ENCODE measurements at places on chromosomes 16 and 17.

DNA sequence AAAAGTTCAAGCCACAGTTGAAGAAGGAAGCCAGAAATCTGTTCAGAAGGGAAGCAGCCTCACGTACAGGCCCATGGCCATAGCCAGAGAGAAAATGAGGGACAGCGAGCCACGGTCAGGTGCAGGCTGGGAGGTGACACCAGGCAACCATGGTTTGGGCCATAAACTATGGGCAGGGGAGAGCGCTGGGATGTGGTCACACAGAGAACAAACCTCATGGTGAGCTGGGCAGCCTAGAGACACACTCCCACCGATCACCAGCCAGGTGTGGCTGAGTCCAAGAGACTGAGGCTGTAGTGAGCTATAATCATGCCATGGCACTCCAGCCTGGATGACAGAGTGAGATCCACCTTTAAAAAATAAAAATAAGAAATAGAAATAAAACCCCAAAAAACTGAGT, 76.5 kb downstream of the NETO2 start:
- DNase-seq = no peak

GRCh38 chr17:15483431-15483830, 16.0 kb upstream of the CDRT4 start:
- no peak for DNase-seq

DNA sequence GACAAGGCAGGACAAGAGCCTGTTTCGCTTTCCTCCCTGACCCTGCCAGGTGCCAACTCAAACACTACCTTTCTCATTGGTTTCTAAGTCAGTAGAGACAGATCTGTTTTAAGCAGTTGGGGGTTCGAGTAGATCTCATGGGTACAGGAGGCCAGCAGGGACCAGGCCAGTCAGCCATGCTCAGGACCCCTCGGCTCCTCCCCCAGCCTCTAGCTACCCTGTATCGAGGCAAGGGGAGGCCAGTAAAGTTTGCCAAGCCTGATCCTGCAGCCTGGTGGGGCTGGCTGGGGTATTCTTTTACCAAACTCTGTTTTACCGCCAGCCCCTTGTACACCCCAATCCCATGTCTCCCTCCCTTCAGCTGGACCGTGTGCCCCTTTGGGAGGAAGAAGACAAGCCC, 26.6 kb downstream of the OR1D5 start:
- DNase-seq = no peak

GRCh38 chr16:50522324-50522723, 25.9 kb upstream of the NKD1 start:
- DNase-seq = no peak

GRCh38 chr17:12721581-12721980, 55.9 kb downstream of the MYOCD start:
- DNase-seq = no peak

DNA sequence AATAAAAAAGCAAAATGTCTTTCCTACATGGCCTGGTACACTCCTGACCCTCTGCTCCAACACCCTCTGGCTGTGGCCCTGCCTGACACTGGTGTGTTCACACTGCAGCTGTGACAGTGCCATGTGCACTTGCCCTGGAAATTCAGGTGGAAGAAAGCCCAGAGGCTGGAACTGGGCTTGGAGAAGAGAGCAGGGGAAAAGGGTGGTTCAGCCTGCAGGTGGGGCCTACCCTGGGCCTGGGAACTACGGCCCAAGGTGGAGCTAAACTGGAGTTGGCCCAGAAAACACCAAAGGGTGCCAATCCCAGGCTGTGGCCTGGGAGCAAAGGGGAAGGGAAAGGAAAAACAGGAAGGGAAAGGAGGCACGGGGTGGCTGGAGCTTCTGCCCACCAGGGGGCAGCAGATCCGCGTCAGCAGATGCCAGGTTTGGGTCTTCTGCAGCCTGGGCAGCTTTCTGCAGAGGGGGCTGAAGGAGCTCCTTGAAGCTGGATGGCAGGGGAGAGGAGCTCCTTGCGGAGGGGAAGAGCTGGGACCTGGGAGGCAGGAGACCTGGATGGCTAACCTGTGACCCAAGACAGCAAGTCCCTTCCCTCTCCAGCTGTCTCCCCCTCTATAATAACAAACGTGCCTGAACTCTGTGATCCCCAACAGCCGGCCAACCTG, 15.4 kb upstream of the CTCF start:
- peak; percentile 81 for DNase-seq

DNA sequence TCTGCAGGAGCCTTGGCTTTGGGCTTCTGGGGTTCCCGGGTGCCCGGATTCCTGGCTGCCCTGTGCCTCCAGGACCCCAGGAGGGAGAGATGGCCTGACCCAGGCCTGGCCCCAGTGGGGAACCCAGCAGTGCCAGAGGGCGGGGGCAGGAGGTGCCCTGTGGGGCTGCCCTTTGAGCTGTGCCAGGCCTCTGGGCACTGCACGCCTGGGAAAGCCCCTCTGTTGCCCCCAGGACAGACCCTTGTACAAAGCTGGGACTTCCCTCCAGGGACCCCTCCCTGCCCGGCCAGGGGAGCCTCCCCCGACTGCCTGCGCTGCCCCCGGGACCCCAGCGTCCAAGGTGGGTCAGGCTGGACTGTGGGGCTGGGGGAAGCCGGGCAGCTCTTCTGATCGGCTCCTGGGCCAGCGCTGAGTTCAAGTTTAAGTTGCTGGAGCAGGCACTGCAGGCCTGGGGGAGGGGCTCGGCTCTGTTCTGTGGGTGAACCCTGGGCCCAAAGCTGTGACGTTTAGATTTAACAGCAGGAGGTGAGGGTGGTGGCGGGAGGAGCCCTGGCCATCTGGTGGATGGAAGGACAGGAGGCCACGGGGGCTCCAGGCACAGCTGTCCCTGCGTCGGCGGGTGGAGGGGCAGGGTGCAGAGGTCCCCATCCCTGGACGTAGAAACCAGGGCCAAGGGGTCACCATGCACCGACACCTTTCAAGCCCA, 27.6 kb upstream of the C1QTNF8 start:
- DNase-seq = no peak

DNA sequence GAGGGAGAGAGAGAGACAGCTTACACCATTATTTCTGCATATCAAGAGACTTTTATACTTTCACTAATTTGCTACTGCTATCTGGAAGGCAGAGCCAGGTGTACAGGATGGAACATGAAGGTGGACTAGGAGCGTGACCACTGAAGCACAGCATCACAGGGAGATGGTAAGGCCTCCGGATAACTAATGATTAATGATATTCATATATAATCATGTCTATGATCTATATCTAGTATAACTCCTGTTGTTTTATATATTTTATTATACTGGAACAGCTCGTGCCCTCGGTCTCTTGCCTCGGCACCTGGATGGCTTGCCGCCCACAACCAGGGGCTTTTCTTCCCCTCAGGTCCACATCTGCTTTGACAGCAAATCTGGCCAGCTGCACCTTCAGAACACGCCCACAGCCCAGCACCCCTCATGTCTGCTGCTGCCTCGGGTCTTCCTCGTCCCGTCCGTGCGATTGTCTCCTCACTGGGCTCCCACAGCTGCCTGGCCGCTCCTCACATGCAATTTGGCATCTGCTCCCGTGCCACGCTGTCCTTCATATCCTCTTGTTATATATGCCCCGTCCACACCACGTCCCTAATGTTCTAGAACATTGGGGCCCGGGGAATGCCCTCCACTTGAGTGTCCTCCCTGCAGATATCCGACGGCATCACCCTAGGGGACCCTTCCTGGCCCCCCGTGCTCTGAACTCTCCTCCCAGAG, 10.2 kb upstream of the DEF8 start:
- DNase-seq = no peak

- DNase-seq = no peak
Observed at GRCh38 chr16:24009098-24009497, 173.3 kb downstream of the PRKCB start.

DNA sequence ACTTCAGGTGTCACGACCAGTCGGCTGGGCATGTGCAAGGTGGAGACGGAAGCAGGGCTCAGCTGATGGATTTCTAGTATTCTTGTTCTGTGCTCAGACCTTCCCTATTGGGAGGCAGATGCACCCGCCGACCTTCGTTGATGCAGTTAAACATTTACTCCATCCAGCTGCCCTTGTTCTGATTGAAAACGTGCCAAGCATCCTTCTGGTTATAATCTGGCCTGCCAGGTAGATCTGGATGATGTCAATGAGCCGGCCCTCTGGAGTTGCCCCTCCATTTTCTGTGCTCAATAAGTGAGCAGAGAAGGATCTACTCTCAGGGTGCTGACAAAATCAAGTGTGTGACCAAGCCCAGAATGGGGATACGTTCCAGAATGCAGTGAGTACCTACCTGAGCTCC, 38.3 kb downstream of the CCDC182 start:
- DNase-seq = no peak

DNA sequence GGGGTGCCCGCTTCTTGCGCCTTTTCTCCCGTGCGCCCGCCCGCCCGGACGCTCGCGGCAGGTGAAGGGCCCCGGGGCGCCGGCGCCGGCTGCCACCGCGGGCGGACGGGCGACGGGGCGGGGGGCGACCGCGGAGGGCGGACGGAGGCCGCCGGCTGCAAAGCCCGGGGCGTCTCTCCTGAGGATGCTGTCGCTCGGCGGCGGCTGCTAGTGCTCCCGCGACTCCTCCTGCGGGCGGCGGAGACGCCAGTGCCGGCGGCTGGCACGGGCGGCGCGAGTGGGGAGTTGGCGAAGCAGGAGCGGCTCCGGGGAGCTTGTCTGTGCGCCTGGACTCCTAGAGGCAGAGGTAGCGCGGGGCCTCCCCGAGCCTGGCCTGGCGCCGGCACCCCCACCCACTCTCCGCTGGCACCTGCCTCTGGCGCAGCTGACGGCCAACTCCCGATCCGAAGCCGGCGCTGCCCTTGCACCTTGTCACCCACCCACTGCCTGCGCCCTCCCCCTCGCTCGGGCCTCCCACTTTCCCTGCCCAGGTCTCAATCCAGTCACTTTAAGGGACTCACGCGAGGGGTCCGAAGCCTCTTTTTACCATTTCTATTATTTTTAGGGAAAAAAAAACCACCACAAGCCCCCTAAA, at the start of gene FAM20A:
TSS of gene FAM20A (minus strand) at position 437 of the 634 bp plus-strand sequence. CDS start 701 bp downstream, outside the sequence.
- peak; percentile 24 for DNase-seq

DNA sequence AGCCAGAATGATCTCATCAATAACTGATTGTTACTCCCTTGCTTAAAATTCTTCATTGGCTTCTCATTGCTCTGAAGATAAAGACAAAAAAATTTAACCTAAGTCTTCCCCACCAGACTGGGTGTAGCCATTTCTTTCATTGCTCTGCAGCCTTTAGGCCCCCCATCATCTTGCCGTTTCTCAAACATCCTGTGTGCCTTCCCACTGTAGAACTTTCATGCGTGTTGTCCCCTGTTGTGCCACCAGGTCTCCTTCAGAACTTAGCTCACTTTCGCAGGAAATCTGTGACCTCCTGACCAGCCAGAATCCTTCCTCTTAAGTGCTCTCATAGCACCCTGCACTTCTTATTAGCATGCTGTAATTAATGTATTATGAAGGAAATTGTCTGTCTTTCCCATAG, 31.8 kb downstream of the TNRC6C start:
- no peak for DNase-seq

Data from stimulated activated naive CD8-positive, alpha-beta T cell treated with anti-CD3 and anti-CD28 coated beads, Interleukin-15, Interleukin-2, amounts not matched to agents 100 U/mL and 50 U/mL, for 24 hours (primary cell).